ENCODE measurements at places on chromosomes 6 and 20.

DNA sequence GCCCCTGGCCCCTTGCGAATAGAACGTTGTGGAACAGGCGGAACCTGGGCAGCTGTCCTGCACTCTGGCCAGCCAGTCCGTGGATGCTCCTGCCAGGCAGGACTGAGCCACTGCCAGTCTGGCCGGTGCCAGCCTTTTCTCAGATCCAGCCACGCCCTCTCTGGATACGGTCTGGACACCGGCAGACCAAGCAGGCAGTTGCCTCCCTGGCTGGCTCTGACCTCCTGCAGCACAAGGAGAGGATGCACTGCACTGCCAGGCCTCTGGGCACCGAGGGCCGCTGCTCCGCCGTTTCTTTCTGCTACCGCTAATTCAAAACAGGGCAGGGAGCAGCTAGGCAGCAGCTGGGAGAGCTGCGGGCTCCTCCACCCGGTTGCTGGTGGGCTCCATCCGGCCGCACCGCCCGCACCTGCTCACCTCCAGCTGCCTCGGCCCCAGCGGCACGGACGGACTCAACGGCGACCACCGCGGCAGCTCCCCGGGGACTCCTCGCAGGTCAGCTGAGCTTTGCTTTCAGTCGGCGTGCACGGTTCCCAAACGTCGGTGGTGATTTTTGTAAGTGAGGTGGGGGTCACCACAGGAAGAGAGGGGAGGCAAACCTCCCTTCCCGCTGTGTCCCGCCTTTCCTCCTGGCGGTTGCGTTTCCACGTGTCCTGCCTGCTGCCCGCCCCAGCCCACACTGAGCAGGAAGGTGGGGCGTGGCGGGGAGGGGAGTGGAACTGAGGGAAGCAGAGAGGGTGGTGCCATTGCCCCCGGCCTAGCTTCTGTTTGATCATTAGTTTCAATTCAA is 30.3 kb upstream of the AFDN start:
- DNase-seq: peak; percentile 77

GRCh38 chr6:103367212-103367611 is 1492.5 kb downstream of the HACE1 start:
- DNase-seq: no peak

- DNase-seq: no peak
Measured at GRCh38 chr20:45950330-45950646, 15.8 kb downstream of the PCIF1 start.

GRCh38 chr20:61320691-61321425 is 68.8 kb downstream of the CDH4 start:
- no peak for DNase-seq

DNA sequence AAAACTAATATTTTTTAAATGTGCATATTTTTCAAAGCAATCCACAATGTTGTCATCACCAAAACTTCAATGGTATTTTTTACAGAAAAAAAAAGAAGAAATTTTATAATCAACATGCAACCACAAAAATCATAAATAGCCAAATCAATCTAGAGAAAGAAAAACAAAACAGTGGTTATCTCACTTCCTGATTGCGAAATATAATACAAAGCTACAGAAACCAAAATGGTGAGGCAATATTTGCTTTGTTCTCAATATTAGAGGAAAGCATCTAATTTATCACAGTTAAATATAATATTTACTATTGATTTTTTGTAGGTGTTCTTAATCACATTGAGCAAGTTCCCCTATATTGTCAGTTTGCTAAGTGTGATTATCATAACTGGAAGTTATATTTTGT is 720.7 kb upstream of the ADGRB3 start:
- DNase-seq: no peak

- no peak for DNase-seq
Measured at GRCh38 chr6:1070085-1070521, 241.8 kb upstream of the FOXQ1 start.

DNA sequence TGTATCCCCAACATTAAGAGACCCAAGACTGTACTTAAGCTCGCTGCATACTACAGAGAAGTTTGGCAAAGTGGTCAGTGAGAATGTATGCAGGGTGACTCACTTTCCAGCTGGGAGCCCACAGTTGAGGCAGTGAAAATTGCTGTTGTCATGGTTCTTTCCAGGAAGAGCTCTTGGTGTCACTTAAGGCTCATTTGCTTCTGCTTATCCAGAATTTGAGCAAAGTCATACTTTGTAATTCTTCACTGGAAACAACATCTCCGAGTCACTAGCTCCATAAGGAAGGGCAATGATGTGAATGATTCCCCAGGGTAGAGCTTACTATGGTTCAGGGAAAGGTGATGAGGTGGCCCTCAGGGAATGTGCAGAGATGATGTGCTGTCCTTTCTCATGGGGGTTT is 65.4 kb upstream of the FBXL4 start:
- no peak for DNase-seq

- no peak for DNase-seq
Measured at GRCh38 chr6:15748341-15748740, 85.5 kb upstream of the DTNBP1 start.

- DNase-seq: no peak
Measured at GRCh38 chr20:41228858-41229257, 88.7 kb downstream of the ZHX3 start.

- DNase-seq: peak; percentile 79
Measured at GRCh38 chr6:155185544-155185943, 78.3 kb upstream of the CLDN20 start.

DNA sequence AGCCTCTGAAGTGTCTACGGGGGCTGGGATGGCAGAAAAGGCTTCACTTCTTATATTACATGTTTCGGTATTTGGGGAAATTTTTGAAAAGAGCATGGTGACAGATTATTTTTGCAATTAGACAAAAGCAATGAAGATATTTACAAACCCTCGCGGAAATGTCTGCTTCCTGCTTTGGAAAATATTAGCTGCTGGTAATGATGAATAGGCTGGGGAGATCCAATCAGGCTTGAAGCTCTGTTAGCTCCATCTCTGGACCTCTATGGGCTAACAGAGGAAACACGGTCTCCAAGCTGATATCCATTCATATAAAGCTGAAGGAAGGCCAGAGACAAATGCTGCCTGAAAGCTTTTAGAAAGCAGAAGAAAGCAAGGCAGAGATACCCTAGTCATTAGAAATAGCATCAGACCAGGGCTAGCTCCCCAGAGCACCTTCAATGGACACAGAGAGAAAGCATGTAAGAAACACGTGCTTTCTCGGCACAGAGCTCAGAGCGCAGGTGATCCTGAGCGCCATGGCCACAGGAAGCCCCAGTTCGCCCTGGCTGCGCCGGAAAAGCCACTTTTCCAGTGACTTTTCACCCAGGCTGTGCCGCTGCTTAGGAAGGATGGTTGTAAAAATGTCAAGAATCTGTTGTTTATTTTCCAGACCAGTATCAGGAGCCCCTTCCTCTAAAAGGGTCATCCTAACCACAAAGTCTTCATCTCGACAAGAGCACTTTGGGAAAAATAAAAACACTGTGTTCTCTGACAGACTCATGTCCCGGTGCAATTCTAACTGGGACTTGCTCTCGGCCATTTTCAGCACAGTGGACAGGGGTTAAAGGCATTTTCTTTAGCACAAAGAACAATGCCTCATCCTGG is 68.5 kb upstream of the NFATC2 start:
- DNase-seq: no peak

GRCh38 chr6:152981989-152982903 is 595 bp downstream of the FBXO5 start:
- DNase-seq: peak; percentile 69

DNA sequence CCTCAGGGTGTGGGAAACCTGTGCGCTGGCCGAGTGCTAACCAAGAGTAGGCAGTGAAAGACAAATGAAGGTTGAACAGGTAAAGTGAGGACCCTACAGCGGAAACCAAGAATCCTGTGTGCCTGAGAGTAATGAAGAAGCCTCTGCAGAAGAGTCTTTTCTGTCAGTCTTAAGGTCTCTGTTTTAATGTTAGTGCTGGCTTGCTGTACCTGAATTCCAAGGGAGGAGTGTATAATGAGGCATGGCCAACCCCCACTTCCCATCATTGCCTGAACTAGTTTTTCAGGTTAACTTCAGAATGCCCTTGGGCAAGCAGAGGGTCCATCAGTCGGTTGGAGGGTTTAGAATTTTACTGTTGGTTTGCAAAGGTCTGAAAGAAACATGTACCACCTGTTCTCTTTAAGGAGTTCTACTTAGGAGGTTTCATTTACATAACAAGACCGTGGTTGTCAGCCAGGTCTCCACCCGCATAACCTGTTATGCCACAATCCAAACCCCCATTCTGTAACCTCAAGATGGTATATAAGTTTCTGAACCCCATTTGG is 589 bp upstream of the PDCD2 start:
- DNase-seq: no peak

DNA sequence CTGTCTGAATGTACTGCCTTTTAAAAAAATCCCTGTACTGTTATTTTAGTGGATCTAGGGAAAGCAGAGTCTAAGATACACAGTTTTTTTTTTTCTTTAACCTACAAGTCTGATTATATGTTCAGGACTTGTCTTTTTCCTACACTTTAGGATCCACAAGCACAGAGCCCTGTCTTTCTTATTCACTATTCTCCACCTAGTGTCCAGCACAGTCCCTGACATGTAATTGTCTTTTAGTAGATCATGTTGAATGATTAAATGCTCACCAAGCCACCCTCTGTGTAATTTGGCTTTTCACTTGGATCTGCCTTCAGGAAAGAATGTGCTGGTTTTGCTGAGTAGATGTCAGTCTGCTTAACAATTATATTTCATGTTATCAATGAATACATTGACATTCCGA is 35.8 kb upstream of the YWHAB start:
- no peak for DNase-seq

- DNase-seq: no peak
Measured at GRCh38 chr20:53923566-53924369, 146.6 kb downstream of the BCAS1 start.

- no peak for DNase-seq
Measured at GRCh38 chr6:71489736-71490135, 201.1 kb downstream of the OGFRL1 start.

- no peak for DNase-seq
Measured at GRCh38 chr6:146408583-146408982, 135.1 kb upstream of the RAB32 start.

DNA sequence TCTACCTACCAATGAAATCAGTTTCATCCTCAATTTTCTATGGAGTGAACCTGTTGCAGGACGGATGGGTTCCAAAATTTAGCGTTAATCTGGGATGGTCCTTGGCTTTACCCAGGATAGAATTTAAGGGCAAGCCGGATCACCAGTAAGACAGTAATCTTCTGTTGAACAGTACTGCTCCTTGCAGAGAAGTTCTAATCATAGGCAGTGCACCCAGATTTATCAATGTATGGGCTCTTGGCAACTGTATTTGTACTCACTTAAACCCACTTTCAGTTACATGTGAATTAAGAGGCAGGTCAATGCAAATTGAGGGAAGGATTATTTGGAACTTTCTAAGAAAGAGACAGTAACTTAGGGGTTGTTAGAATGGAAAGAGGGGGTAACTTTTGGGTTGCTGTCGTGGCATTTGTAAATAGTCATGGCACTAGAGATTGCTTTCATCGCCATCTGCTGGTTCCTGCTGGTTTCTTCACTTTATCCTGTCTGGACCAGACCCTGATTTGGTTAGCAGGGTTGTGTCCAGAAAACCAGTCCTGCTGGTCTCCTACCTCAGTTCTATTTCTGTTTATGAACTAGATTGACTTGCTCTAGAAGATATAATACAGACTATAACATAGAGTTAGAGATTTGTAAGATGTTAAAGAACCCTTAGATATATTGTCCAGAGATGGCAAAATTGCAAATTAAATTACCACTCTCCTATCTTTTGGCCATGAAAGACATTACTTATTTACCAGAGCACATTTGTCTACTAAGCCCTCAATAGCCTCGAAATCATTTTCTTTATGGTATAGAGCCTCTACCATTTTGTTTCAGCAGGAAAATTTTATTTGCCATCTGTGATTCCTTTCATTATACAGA is 646.3 kb downstream of the UTRN start:
- peak; percentile 67 for DNase-seq

- DNase-seq: no peak
Measured at GRCh38 chr6:34233867-34234266, 2.8 kb upstream of the HMGA1 start.

- no peak for DNase-seq
Measured at GRCh38 chr6:15489261-15489962, 173.4 kb downstream of the DTNBP1 start.

- no peak for DNase-seq
Measured at GRCh38 chr6:69818223-69818930, 21.6 kb upstream of the LMBRD1 start.

- DNase-seq: no peak
Measured at GRCh38 chr6:11414176-11414963, 123.2 kb upstream of the TMEM170B start.

Measured in NCI-H146 (cell line).